ENCODE measurements at places on chromosomes 12 and 14. TPM values are rescaled to one million over a fixed set of nuclear protein-coding genes. Genes with fewer than 3 reads are reported as not detected.
A peak's percentile ranks its signal among the peaks of the same experiment; 100 is the strongest.

DNA sequence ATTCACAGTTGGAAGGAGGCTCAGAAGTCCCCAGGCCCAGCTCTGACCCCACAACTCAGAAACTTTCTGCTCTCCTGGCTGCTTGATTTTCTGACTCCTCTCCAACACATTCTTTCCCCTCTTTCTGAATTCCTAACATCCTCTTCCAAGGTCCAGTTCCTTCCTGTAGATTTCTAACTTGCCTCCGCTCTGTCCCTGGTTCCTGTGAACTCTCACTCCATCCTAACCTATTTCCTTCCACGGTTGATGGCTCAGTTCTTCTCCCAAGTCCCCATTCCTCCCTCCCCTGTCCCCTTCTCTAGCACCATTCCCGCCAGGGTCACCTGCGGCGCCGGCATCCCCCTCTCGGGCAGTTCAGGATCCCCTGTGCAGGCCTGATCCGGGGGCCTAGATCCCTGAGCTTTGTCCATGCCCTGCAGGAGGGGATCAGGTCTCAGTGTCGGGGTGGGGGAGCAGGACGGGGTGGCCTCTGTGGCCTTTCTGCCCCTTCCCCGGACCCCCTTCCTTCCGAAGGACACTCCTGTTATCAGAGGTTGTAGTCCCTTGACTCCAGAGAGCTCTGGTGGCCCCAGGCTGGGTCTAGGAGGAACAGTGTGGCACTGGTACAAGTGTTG is 6.0 kb upstream of the SLC22A17 start:
- no peak for DNase-seq

GRCh38 chr12:47078733-47079467 is 521 bp upstream of the PCED1B start:
- no peak for DNase-seq

- DNase-seq = peak; percentile 84
Measured at GRCh38 chr14:76918782-76919394, 92.7 kb downstream of the LRRC74A start.

- no peak for DNase-seq
Measured at GRCh38 chr14:61553730-61554641, 141.3 kb upstream of the HIF1A start.

- no peak for DNase-seq
Measured at GRCh38 chr12:42982828-42983227, 393.3 kb upstream of the PRICKLE1 start.

DNA sequence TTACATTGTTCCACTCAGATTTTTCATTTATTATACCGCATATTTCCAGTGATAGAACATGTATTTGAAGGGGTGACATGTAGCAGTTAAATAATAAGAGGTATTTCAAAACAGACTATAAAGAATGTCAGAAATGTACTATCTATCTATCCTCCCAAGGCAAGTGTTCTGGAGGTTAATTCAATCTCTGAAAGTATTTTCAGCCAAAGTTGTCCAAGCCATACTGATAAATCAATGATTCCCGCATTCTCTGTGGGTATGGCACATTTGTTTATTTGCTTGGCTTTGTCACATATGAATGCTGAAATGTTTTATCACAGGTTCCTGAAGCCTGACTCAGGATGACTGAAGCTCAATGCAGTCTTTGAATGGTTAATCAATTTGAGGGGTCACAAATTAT is 35.8 kb downstream of the KCNH5 start:
- DNase-seq = no peak

ACOT6 gene
- polyA plus RNA-seq = not detected

GRCh38 chr12:113366827-113367226 is 8.4 kb downstream of the PLBD2 start:
- no peak for DNase-seq

DNA sequence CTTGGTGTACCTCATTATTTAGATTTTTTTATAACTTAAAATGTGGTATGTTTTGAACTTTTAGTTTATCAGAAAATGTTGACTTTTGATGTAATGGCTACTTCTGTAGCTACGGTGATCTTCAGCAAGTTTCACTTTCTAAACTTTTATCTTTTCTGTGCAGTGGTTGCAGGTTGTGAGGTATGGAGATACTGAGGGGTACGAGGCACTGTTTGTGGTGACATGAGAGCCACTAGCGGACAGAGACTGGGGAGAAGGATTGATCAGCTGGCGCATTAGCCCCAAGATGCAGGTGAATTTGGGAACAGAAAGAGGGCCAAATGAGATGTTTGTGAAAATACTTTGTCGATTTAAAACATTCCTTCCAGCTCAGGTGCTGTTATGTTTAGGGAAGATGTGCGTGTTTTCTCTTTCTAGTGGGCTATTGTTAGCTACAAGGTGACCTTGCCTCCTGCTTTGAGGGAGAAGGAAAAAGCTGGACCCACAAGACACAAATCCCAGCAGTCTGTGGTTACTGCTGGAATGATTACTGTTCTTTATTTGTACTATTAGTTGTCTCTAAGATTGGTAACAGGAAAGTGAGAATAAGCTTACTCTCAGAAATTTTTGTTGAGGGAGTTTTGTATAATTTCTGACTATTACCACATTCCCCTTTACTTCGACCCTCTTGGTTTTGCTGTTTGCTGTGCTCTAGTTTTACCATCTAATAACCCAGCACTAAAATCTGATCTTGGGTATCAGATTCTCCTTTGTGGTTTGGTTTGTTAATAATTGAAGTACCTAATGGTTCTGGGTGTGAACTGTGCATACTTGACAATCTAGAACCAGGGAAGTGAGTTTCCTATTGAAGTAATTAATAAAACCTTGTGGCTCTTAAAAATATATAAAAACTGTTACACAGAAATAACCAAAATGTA is 61.7 kb downstream of the FBXO34 start:
- no peak for DNase-seq

DNA sequence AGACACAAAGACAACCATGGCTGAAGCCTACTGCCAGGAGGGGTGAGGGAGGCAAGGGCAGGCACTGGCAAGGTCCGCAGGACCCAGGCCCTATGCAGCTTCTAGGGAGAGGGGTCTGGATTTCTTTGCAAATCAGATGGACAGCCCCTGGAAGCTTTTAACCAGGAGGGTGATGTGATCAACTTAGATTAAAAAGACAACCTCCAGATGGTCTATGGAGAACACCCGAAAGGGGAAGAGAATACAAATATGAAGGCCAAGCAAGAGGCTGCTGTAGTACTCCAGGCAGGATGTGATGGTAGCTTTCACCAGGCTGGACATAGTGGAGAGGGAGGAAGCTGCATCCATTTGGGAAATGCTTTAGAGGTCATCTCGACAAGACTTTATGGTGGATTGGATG is 83.3 kb upstream of the TSPAN11 start:
- DNase-seq = no peak

- no peak for DNase-seq
Measured at GRCh38 chr12:29783773-29784666, at the start of gene TMTC1. TMTC1 (minus strand) TSS chr12:29783942; CDS start chr12:29783751, 191 bp downstream.

CTSG gene
- polyA plus RNA-seq = 5.4 TPM

- no peak for DNase-seq
Measured at GRCh38 chr14:81797315-81797714, 263.7 kb upstream of the SEL1L start.

GRCh38 chr12:16277585-16277984 is at the start of gene SLC15A5:
SLC15A5 (minus strand) TSS chr12:16277685; CDS start chr12:16277685, 0 bp downstream.
- no peak for DNase-seq

DNA sequence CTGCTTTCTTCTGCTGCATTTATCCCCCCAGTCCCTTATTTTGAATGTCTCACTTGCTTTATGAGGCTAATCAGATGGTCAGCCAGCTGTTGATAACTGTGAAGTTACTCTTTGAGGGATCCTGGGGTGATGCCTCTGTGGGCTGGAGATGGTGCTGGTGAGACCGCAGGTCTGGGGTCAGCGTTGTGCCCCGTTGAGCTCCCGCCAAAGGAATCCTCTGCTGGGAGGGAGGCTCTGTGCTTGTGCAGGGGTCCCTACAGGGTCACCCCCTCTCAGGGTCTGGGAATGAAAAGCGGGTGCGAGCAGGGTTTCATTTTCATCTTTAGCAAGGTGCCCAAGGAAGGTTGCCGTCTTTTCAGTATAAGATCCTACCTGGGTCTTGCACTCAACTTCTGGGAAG is 161.2 kb upstream of the RTL1 start:
- no peak for DNase-seq

- DNase-seq = no peak
Measured at GRCh38 chr12:6947615-6948014, 3.5 kb upstream of the PTPN6 start.

DNA sequence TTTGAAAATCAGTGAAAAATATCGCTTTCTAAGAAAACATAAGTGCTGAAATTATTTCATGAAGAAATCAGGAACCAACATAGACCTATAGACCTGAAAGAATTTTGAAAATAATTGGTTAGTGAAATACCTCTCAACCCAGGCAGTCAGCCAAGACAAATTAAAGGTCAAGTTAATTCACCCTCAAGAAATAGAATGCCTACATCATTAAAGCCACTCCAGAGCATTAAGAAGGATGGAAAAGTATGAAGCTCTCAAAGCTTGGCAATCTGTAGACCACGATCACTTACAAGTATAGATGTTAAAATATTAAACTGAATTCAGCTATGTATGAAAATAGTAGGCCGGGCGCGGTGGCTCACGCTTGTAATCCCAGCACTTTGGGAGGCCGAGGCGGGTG is 48.3 kb downstream of the SFSWAP start:
- DNase-seq = no peak

DNA sequence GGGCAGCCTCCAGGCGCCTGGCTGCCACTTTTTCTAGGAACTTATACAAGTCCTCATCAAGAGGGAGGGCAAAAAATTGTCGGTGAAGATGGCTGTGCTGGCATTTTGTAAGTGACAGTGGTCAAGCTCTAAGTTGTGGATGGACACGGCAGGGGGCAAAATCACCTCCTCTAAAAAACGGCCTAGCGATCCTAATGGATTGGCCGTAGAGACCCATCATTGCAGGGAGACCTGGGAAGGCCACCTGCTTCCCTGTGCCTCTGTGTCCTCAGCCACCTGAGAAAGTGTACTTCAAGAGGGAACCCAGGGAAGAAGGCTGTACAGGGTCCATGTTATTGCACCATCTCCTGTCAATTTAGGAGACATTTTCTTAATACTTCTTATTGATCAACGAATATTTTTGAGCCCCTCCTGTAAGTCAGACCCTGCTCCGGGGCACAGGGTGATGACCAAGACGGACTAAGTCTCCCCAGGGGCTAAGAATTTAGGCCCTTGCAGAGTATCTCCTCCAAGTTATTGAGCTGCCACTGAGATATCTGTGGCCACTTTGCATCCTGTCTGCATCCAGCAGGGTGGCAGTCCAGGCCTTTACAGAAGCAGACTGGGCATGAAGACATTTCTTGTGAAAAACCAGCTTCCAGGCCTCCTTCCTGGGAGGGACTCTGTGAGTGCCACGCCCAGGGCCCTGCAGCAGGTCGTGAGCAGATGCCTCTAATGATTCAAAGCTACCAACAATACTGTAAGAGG is 40.5 kb downstream of the PSMA6 start:
- DNase-seq = no peak

SERPINA12 gene
- not detected for polyA plus RNA-seq

PCED1B gene
- 4.6 TPM for polyA plus RNA-seq

DNA sequence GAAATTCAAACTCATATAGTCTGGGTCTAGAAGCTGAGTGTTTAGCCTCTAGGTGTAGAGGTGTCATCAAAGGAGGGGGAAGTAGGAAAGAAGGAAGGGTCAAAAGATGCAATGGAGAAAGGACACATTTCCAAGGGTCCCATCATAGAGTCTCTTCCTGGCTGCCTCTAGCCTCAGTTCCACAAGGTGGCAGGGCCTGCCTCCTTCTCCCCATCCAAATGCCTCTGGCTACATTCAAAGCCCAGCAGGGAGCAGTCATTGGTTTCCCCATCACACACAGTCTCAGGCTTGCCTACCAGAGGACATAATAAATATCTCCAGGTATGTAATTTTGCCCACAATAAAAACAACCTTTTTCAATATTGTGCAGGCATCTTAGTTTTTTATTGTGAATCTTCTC is 2.1 kb upstream of the CCT2 start:
- DNase-seq = no peak

DNA sequence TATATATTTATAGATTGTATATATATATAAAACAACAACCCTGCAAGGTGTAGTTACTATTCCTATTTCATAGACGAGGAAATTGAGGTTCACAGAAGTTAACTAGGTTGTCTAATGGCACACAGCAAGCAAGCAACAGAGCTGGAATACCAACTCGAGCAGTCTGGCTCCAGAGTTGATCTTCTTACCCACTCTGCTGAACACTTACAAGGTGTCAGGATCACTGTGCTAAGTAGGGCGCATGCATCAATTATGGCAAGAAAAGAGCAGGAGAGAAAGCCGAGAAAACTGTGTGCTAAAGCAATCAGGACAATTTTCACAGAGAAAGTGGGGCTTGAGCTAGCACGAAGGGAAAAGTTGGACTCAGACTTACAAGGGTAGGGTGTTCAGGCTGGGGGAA is 15.9 kb upstream of the ARMH4 start:
- no peak for DNase-seq

- DNase-seq = peak; percentile 59
Measured at GRCh38 chr12:122471324-122472226, 29.2 kb downstream of the ZCCHC8 start.

CAPRIN2 gene
- polyA plus RNA-seq = 20.1 TPM

DNA sequence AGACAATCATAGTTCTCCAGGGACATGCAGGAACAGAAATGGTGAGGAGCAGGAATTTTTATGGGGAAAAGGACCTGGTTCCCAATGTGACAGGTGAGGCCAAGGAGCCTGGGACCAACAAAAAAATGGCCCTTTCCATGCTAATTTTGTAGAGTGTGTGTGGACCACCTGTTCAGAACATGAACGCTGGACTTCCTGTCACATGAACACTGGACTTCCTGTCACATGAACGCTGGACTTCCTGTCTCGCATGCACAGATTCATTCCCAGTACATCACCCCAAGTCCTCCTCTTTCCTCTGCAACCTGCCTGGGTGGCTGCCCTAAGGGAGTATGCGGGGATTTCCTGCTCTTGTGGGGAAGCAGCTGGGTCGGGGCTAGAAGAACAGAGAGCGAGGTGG is 10.1 kb downstream of the FGF6 start:
- no peak for DNase-seq
